ENCODE measurements at places on chromosomes 6 and 20. TPM values are rescaled to one million over a fixed set of nuclear protein-coding genes. Genes with fewer than 3 reads are reported as not detected.

Gene HUS1B
- polyA plus RNA-seq: 0.10 TPM

GRCh38 chr20:10925767-10926166 lies 252.0 kb upstream of the JAG1 start:
- no peak for DNase-seq

GRCh38 chr6:21220271-21220987 lies 373.1 kb upstream of the SOX4 start:
- DNase-seq: no peak

DNA sequence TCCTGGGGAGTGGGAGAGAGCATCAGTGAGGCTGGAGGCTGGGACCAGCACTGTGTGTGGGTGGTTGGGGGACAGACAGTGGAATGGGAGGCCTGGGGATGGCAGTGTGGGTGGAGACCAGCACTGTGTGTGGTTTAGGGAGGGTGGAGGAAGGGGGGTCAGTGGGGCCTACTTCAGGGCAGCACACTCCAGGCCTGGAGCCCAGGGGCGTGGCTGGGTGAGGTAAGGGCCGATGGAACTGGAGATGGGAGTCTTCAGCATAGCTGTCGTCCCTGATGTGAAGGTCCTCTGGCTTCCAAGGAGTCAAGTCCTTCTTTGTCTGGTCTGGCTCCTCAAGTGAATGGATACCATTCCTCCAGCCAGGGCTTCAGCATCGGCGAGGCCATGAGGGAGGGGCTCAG lies 18.6 kb downstream of the KCNK17 start:
- DNase-seq: no peak

DNA sequence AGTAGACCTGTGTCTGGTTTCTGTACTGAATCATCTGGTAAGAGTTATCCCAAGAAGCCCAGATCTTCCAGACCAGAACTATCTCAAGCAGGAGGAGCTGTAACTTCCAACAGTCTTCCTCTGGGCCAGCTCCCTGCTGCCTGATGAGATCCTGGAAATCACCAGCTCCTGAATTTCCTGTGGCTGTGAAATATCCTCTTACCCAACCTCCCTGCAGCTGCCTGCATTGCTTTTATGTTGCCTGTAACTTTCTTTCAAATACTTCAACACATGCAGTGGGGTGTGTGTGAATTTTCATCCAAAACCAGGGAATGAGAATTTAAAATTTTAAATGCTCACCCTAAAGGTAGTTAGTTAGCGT lies 160.5 kb upstream of the LAMP5 start:
- DNase-seq: no peak

Gene ARMH2
- polyA plus RNA-seq: not detected

Gene CENPQ
- 4.7 TPM for polyA plus RNA-seq

DNA sequence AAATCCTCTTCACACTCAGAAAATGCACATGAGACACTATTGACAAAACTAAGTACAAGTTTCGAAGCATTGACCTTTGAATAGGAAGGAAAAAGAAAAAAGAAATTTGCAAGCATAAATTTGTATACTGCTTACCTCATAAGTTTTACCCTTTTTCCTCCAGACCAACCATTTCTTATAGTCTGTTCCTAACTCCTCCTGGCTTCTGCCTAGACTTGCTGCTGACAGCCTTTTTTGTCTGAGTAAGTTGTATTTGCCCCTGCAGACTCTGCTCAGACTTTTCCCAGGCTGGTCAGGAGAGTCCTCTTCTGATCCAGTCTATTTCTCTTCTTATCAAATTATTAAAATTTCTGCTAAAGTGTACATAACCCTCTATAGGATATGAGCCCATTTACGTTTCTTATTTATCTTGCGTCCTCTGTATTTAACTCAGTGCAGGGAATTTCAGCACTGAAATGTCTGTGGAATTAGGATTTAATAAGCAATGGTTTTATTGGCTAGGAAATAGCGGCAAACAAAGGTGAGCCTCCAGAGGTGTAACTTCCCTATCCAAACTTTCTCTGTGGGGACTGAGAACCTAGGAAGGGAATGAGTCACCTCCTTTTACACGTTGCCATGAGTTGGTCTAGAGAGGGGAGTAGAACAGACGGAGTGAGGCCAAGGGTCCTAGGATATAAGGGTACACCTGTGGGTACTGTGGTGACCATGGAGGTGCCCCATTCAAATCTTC lies 207.1 kb upstream of the MARCKS start:
- DNase-seq: no peak

Gene MTFR2
- 5.5 TPM for polyA plus RNA-seq

- no peak for DNase-seq
Observed at GRCh38 chr6:70538376-70538775, 28.4 kb upstream of the SDHAF4 start.

DNA sequence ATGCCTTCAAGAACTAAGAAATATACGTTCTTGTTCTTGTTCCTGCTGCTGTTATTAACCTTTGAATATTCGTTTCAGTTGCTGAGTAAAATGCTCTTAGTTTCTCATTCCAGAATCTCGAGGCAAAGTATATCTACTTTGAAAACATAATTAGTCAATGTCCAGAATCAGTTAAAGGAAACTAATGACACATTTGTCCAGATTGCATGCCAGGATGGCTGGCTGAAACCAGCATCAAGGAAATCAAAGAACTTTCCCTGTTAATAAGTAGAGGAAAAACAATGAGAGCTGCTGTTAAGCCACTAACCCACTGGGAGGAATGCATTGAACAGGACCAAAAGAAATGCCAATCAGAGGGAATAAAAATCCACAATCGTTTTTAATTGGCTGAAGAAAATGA lies 196.9 kb downstream of the ALDH8A1 start:
- DNase-seq: no peak

- DNase-seq: no peak
Observed at GRCh38 chr6:122751326-122751725, 28.2 kb upstream of the FABP7 start.

- no peak for DNase-seq
Observed at GRCh38 chr6:85346196-85346595, 103.7 kb upstream of the NT5E start.

Gene CCN6
- polyA plus RNA-seq: 0.07 TPM

DNA sequence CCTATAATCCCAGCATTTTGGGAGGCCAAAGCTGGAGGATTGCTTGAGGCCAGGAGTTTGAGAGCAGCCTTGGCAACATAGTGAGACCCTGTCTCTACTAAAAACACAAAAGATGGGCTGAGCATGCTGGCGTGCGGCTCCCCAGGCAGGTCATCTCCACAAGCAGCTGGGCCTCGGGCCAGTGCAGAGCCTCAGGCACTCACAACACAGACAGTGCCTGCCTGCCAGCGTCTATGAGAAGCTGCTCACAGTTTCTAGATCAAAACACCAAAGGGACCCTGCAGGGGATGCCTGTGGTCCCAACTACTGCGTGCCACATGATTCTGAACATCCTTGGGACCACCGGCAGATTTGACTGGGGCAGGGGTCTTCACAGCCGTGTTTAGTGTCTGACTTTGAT lies 59.4 kb downstream of the GINS1 start:
- DNase-seq: no peak

GRCh38 chr6:37698264-37699137 lies 818 bp upstream of the MDGA1 start:
- no peak for DNase-seq

Gene DZANK1
- 2.0 TPM for polyA plus RNA-seq

DNA sequence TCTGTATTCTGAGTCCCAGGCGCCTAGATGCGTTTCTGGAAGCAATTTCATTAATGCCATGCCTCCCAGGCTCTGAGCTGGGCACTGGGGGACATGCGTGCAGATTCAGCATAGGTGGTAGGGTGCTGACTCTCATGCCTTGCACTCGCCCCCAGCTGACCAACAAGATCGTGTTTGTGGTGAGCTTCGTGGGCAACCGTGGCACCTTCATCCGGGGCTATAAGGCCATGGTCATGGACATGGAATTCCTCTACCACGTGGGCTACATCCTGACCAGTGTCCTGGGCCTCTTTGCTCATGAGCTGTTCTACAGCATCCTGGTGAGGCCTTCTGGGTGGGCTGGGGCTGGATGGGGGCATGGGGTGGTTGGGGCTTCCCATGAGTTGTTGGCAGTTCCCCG lies 21.6 kb downstream of the UQCC2 start:
- no peak for DNase-seq

DNA sequence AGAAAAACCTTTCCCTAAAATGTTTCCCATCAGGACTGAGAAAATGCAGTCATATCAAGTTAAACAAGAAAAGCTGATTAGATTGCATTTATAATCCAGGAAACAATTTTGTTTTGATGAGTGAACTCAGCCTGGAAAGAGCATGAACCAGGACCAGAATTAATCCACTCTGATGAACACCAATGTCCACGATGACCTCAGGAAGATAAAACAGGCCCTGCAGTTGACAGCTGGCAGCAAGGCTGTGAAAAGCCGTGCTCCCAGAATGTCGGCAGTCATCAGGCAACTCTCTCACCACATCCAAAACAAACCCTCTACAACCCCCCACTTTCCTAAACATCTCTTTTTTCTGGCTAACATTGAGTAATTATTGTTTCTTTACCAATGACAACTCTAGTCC lies 74.0 kb upstream of the PROKR2 start:
- DNase-seq: no peak

DNA sequence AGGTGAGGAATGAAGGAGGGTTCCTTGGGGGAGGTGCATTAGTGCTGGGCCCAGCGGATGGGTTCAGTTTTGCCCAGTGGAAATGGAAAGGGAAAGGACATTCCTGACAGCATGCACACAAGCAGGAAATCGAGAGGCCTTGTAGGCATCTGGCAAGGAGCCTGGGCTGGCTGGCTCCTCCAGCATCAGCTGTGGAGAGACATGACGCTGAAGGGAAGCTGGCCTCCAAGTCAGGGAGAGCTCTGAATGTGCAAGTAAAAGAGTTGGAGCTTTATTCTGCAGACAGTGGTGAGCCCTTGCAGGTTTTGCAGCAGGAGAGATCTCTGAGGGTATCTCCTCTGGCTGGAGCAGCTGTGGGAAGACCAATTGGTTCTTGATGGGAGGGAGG lies 154.3 kb downstream of the MRPL14 start:
- DNase-seq: peak; percentile 60

DNA sequence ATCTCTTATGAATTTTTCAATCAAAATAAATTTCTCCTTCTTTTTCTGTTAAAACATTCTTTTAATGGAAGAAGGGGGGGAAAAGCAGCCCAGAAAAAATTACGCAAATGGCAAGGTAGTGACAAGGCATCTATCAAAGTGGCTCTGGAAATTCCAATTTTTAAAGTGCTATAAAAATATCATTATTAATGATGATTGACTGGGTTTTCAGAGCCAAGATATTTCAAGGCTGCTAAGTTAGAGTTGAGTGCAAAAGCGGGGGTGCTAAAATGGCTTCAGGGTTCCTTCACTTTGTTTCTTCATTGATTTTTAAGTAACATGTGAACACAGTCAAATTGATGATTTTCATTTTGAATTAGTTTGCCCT lies 171.6 kb upstream of the CITED2 start:
- no peak for DNase-seq

Gene PLEKHG1
- 0.39 TPM for polyA plus RNA-seq

DNA sequence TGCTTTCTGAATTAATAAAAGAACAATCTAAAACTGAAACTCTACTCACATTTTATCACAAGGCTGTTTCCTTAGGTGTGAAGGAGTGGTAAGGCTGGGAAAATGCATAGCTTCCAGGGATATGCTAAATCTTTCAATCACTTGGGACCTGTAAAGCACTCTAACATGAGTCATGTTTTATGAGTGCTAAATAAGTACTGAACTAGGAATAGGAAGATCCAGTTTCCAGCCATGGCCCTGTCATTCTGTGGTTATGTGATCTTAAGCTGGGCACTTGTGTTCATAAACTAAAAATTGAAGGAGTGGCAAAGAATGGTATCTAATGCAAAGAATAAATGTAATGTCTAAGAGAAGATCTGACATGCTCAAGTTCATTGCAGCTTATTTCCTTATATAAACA lies 6.1 kb upstream of the TMEM200A start:
- no peak for DNase-seq

Gene SALL4
- polyA plus RNA-seq: 0.51 TPM

- DNase-seq: no peak
Observed at GRCh38 chr6:90209527-90209926, 87.1 kb downstream of the BACH2 start.

Gene HTR1E
- polyA plus RNA-seq: not detected

DNA sequence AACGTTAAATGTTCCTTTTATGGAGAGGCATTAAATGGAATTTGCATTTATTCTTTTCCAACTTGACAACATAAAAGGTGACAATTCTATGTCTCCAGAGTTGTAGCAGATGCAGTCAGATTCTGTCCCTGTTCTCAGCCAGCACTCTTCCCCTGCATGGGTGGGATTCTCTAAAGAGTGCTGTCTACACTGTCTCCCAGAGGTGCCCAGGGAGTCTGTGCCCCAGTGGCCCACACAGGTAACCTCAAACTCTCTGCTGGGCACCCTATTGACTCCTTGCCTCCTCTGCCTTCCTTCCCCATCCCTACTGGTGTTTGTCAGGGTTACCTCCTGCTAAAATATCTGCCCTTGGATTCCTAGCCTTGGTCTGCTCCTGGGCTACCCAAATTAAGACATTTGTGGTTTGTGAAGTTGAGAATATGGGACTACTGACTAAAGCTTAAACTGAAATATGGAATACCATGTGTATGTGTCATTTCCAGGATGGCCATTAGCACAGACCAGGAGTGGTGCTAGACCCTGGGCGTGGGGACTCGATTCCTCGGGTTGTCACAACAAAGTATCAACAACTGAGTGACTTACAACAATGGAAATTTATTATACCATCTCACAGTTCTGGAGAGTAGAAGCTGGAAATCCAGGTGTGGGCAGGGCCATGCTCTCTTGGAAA lies 284.7 kb downstream of the CDH26 start:
- peak; percentile 20 for DNase-seq

Gene BPIFB4
- not detected for polyA plus RNA-seq

GRCh38 chr6:158110986-158111385 lies 57.1 kb downstream of the SERAC1 start:
- DNase-seq: no peak

DNA sequence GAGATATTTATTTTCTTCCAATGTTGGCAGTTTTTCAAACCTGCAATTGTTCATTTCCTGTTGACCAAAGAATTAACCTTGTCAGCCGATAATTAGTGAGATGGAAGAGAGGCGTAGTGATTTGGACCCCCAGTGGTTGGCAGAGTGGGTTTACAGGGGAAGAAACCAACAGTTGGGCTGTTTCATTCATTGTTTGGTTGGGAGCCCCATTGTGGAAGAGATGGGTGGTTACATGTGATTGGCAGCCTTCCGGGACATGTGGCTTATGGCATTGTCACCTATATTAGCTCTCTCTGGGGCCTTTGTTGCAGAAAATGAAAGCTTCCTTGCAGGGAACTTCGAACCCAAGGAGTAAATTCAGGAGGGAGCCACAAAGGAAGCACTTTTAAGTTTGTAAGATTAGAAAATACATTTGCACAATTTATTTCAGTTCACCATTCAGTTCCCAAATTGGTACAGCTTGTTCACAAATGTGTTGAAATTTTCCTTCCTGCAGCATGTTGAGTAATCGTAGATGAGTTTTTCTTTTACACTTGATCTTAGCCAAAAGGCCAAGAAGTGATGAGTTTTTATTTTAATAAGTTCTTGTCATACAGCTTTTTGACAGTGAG lies 50.3 kb upstream of the CDKAL1 start:
- no peak for DNase-seq

DNA sequence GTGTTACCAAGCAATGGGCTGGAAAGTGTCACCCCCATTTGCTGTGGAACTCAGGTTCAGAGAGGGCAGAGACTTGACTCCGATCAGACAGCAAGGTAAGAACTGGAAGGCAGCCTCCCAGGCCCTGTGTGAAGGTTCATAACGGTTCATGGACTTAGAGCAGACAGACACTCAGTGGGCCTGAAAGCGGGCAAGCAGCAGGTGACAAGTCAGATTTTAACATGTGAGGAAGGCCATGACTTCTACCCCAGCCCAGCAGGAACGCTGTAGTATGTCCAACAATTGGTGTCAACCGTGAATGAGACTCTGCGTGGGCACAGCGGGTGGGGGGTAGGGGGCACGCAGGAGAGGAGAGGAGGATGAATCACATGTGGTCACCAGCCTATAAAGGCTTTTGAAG lies 217.6 kb upstream of the SNX9 start:
- DNase-seq: no peak

Gene PRICKLE4
- polyA plus RNA-seq: not detected
